ENCODE measurements at places on chromosomes 16 and 17.

GRCh38 chr17:7873051-7873450 lies 15.2 kb downstream of the CYB5D1 start:
- DNase-seq, result no peak

DNA sequence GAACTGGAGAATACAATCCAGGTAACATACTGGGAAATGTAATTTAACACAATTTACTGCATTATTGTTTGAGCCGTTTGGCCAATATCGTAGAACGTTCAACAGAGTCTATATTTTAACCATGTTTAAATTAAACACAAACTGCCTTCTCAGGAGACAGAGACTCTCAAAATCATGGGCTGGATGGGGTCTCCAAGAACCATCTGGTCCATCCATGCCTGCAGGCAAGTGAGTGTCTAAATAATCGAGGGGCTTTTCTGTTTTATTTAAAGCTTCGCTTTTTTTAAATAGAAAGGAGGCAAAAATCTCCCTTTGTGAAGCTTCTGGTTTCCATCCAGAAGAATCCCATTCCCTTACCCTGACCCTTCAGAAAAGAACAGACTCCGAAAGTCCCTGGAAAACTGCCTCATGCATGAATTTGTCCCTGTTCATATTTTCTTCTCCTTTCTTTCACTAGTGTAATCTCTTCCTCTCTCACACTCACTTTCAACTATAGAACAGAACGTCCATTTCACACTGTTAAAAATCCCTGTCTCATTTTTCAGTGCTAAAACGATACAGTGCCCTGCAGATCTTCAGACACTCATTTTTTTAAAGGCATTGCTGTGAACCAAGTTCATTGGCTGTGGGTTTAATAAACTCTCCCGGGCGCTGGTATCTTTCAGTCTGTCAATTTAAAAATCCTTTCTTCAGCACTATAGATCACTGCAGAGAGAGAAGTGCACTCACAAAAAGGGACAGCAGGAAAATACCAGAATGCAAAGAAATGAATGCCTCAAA lies 111.4 kb upstream of the TOM1L1 start:
- no peak for DNase-seq

GRCh38 chr17:76432004-76432403 lies 20.9 kb downstream of the UBE2O start:
- DNase-seq, result no peak

- DNase-seq, result no peak
Observed at GRCh38 chr17:6110592-6110991, 40.4 kb downstream of the WSCD1 start.

- no peak for DNase-seq
Observed at GRCh38 chr17:77886387-77886728, 72.1 kb upstream of the TNRC6C start.

DNA sequence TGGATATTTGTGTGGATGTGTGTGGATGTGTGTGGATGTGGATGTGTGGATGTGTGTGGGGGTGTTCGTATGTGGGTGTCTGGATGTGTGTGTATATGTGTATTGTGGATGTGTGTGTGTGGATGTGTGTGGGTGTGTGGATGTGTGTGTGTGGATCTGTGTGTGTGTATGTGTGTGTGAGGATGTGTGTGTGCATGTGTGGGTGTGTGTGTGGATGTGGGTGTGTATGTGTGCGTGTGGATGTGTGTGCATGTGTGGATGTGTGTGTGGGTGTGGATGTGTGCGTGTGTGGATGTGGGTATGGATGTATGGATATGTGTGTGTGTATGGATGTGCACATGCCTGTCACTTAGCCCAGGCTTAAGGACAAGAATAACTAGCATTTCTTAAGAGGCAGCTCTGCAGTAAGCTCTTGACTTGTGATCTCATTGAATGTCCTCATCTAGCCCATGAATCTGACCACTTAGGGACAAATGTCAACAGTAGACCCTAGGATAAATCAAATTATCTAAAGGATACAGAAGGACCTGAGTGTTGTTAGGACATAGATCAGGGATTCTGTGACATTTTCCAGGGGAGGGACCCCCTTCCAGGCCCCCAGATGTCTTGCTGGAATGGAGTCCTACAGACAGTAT lies 83.5 kb downstream of the BMERB1 start:
- no peak for DNase-seq

- no peak for DNase-seq
Observed at GRCh38 chr17:50175035-50175807, 9.4 kb downstream of the SGCA start.

DNA sequence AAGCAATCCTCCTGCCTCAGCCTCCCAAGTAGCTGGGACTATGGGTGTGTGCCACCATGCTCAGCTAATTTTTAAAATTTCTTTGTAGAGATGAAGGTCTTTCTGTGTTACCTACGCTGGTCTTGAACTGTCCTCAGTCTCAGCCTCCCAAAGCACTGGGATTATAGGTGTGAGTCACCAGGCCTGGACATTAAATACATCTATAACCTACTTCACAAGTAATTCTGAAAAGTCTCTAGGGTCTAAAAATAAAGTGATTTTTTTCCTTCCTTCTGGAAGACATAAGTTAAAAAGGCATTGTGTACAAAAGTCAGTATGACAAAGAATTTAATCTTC lies 118.3 kb downstream of the PARN start:
- DNase-seq, result no peak

DNA sequence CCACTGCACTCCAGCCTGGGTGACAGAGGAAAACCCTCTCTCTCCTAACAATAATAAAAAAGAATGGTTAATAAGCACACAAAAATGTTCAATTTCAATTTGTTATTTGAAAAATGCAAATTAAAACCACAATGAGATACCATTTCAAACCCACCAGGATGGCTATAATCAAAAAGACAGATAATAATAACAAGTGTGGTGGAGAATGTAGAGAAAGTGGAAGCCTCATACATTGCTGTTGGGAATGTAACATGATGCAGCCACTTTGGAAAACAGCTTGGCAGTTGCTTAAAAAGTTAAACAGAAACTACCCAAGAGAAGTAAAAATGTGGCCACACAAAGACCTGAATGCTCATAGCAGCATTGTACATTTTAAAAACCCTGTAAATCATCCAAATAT lies 51.8 kb upstream of the MAP3K14 start:
- DNase-seq, result no peak

DNA sequence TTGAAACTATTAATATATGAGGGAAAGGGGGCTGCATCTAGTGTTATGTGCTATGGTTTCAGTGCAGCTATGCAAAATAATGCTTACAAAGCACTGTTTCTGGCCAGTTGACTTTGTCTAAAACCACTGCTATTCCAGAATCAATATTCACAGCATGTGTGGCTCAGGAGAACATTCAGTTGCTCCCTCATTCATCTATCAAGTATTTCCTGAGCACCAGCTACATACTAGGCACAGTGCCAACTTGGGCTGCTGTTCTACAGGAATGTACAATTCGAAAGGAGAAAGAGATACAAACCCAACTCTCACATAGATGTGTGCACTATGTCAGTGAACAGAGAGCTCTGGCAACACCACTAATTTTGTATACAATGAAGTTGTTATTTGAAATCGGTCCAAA lies 183.0 kb downstream of the PHKB start:
- no peak for DNase-seq

DNA sequence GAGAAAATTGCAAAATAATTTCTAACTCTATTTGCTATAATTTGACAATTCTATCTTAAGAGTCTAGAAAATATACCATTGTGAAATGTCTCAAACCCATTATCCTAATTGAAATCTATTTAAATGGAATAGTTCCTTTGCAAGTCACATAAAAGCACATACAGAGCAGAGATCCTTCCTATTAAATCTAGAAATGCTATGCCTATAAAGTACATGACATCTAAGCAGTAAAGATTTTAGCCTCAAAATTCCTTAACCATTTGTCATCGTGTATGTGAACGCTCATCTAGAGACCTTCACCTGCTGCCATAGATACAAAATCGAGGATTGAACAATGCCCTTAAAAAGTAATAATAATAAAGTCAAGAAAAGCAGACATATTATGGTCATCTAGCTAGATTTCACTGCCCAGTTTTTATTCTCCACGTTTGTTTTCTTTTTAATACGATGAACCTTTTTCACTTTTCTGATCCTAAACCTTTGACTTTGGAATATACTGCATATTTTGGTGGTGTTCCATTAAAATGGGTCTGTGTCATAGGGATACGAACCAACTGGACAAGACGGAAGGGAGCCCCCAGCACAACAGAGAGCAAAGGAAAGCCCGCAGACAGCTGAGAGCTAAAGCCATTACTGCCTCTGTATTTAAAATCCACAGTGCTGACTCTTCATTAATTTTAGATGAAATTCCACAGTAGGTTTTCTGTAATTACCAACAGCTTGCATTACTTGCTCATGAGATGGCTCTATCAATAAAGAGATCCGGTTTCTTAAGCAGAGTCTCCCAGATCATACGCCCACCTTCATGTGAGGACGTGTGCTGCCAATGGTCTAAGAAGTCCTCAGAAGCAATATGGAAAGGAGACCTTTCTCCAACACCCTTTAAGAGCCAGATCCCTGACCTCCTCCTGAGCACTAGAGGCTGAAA lies 17.6 kb downstream of the TEX2 start:
- no peak for DNase-seq

DNA sequence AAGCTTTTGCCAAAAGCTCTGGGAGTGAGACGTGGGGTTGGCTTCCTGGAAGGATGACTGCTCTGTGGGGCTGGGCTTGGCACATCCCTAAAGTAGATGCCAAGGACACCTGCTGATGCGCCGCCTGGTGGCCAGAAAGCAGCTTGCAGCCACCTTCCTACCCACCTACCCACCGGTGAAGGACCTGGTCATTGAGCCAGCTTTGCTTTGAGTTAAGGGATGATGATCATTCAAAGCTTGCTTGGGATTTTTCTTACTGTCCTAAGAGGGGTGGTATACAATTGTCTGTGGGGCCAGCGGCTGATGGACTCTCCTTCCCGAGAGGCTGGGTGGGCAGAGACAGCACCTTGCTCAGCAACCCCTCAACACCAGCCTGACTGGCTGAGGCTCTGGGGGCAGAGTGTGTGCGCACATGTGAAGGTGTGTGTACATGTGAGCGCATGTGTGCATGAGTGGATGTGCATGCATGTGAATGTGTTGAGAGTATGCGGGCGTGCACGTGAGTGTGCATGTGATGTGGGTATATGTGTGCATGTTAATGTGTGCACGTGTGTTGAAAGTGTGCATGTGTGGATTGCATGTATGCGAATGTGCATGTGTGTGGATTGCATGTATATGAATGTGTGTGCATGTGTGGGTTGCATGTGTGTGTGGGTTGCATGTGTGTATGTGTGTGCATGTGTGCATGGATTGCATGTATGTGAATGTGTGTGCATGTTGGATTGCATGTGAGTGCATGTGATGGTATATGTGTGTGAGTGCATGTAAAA lies 18.6 kb downstream of the C1QTNF1 start:
- DNase-seq, result peak; percentile 76

DNA sequence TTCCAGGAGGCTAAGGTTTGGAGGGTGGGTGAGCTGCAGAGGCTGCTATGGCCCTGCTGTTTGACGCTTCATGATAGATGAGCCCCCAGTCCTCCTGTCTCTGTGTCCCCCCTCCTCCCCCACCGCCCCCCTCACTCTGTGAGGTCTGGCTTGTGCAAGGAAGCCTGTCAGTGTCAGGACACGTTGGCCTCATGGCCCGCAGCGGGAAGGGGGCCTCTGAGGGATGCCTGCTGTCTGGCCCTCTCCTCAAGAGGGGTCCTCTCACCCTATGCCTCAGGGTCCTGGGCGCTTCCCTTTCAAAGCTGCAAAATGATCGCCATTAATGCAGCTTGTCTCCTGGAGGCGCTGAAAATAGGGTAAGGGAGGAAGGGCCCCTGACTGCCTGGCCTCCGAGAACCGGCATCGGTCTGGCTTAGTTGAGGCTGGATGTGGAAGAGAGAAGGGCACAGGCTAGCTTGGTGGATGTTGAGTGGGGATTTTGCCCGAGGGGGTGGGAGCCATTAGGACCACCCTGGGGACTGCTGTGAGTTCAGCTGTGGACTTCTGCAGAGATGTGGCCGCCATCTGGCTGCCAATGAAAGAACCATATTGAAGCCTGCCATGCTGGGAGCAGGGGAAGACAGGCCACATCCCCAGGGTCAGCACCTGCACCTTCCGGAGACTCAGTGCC lies 14.8 kb upstream of the GOSR2 start:
- no peak for DNase-seq

GRCh38 chr17:31508288-31509094 lies 117.0 kb downstream of the RAB11FIP4 start:
- peak; percentile 60 for DNase-seq

- no peak for DNase-seq
Observed at GRCh38 chr16:25366078-25366477, 108.4 kb upstream of the ZKSCAN2 start.

DNA sequence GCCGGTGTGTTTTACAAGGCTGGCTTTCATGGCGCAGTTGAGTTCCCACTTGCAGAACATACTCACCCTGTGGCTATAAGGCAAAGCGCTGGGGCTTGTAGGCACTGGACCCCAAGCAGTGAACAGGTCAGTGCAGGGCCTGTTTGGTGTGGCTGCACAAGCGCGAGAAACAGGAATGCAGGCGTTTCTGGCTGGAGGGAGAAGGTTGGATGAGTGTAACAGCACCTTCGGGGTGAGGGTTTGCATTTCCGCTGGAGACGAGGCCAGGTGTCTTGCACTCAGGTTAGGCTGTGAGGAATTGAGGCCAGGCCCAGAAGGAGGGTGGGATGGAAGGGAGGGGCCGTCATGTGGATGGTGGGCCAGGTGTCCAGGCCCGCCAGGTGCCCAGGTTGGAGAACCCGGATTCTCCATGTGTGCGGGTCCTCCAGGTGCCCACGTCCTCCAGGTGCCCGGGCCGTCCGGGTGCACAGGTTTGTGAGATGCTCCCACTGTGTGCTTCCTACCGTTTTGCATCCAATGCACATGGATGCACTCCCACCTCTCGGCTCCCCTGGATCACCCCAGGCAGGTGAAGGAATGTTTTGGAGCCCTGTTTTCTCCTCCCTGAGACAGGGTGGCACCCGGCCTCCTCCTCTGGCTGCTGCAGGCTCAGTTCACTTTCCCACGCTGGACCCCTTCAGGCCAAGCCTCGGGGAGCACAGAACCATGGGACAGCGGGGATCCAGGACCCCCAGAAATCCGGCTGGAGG lies 46.0 kb downstream of the SLC7A5 start:
- no peak for DNase-seq

DNA sequence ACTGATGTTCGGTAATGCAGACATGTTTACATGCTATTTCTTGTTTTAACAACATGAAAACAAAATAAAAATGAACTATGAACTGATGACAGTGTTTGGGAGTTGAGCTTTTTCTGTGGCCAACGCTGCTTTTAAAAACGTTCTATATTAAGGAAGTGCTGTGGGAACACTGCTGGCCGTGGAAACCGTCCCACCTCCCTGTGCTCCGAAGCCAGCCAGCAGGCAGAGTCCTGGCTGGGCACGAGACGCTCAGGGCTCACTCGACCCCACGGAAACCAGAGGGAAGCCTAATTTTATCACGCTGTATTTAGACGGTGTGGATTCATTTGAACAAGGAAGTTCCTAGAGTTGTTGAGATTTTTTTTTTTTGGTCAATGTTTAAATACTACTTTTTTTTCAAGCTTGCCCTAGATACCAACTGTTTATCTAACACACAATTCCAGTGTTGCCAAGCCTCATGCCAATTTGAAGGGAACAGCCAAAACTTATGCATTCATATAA lies 25.8 kb downstream of the ADCY9 start:
- DNase-seq, result no peak
